Posterior cingulate gyrus (tissue), 11 donors: ENCODE measurements at places on chromosomes 2 and 18.

- no peak for DNase-seq
Observed at GRCh38 chr2:205998583-205998982, 87.4 kb downstream of the INO80D start.

- no peak for DNase-seq
Observed at GRCh38 chr2:72605836-72606442, 219.9 kb downstream of the EXOC6B start.

- DNase-seq = no peak
Observed at GRCh38 chr18:73880387-73880786, 267.2 kb downstream of the FBXO15 start.

DNA sequence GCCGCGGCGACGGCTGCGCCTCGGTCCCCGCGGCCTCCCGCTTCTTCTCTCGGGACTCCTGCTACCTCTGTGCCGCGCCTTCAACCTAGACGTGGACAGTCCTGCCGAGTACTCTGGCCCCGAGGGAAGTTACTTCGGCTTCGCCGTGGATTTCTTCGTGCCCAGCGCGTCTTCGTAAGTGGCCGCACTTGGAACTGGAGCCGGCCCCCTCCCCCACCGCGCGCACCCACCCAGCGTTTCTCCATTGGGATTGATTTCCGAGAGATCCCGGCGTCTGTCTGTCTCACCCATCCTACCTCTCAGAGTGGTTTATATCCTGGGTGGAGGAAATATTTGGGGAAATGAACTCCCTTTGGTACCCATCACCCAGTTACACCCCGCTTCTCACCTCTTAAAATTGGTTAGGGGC, 498 bp downstream of the ITGAV start:
- peak; percentile 80 for DNase-seq

- DNase-seq = no peak
Observed at GRCh38 chr2:46643493-46643892, 164.1 kb downstream of the TMEM247 start.

- no peak for DNase-seq
Observed at GRCh38 chr2:132979339-132980093, 309.5 kb upstream of the LYPD1 start.

DNA sequence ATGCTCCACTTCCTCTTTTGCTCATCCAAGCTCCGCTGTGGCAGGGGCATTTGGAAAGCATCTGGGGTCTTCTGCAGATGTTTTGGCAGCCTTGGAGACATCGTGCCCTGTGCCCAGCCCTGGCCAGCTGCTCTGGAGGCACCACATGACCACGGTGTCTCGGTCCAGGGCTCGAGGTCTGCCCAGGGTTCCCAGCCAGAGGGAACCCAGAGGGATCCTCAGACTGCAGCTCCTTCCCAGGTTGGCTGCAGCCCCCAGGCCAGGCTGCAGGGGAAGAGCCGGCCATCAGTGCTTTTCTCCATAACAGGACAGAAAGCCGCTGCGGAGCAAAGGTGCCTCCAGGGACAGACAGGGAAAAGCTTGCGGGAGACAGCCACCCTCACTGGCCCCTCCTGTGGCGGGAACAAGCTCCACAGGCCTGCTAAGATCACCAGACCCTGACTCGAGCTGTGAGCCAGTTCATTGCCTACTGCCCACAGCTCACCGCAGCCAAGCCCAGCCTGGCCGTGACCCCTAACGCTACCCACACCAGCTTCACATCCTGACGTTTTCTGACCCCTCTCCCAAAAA, 74.7 kb downstream of the SMAD7 start:
- DNase-seq = no peak

GRCh38 chr2:101718993-101719571, 21.6 kb downstream of the MAP4K4 start:
- DNase-seq = no peak

GRCh38 chr2:46715541-46715940, 200.1 kb downstream of the MCFD2 start:
- DNase-seq = no peak

DNA sequence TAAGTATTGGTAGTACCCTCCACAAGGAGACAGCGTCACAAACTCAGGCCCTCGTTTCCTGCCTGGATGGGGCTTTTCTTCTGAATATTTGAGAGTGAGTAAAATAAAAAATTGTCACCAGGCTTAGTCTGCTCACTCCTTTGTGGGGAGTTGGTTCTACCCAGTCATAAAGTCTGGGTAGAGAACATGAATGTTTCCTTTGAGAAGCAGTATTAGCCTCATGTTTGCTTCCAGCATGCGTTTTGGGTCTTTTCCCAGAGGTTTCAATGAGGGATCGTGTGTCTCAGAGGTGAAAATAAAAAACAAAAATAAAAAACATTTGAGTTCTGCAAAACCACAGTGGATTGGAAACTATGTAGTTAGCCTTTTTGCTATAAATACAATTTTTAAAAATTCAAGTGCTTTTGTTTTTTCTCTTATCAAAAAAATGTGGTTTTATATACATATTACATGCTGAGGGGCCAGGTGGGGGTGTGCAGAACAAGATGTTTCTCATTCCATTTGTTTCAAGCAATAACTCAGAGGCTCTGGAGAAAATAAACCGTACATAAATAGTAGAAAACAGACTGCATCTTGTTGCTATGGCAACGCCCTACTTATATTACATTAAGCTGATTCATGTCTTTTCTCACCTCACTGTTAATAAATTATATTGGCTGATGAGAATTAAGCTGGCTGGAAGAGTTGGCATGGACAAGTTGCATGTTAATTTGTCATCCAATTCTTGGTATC, 225.4 kb upstream of the FBXO11 start:
- DNase-seq = peak; percentile 57

- no peak for DNase-seq
Observed at GRCh38 chr2:121266543-121267106, 18.4 kb downstream of the TFCP2L1 start.

DNA sequence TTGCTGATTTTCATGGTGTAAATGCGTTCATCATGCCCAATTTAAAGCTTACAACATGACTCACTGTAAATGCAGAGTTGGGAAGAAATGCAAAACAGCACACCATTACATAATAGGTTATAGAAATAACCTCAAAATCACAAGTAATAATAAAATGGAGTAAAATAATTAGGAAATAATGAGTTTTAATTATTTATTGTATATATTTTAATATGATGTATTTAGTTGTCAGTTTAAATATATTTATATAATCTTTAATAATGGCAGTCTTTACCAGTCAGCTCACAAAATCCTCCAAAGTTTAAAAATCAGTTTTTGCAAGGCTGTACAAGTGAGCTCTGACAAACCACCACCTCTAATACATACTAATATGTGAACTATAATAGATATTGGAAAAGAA, 180.2 kb downstream of the RND3 start:
- DNase-seq = no peak

DNA sequence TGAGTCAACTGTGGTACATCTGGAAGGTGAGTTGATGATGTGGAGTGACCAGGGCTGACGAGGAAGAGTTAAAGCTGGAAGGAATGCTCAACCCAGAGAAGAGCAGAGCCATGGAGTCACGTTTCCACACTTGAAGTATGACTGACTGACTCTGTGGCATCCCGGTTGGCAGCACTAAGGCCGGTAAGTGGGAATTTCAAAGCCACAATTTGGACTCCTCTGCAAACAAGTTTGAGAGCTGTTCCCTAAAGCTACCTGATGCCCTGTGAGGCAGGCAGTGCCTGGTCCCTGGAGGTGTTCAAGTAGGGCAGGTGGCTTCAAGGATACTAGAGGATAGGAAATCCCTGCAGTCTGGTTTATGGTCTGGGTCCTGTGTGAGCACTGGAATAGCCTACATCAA, 69.3 kb upstream of the ITGB6 start:
- no peak for DNase-seq

- DNase-seq = no peak
Observed at GRCh38 chr2:105396254-105397024, 2.4 kb downstream of the FHL2 start.

DNA sequence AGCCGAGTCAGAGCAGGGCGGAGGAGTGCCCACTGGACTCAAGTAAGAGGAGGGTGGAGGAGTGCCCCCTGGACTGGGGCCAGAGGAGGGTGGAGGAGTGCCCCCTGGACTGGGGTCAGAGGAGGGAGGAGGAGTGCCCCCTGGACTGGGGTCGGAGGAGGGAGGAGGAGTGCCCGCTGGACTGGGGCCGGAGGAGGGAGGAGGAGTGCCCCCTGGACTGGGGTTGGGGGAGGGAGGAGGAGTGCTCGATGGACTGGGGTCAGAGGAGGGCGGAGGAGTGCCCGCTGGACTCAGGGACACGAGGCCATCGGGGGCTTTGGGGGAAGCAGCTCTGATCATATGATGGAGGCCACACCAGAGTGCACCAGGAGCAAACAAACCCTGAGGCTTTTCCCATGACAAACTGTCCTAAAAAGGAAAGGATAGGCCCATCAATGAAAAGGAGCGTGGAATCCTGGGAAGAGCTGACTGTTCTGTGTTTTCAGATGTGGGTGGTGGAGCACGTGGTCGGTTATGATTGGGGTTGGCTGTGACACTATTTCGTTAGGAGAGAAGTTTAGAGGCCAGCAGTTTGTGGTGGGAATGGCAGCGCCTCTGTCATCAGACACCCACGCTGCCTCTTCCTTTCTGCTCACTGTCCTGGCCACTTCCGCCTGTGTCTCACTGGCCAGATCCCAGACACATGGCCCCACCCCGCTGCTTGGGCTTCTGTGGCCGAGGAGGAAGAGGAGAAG, 24.5 kb upstream of the HPCAL1 start:
- no peak for DNase-seq

DNA sequence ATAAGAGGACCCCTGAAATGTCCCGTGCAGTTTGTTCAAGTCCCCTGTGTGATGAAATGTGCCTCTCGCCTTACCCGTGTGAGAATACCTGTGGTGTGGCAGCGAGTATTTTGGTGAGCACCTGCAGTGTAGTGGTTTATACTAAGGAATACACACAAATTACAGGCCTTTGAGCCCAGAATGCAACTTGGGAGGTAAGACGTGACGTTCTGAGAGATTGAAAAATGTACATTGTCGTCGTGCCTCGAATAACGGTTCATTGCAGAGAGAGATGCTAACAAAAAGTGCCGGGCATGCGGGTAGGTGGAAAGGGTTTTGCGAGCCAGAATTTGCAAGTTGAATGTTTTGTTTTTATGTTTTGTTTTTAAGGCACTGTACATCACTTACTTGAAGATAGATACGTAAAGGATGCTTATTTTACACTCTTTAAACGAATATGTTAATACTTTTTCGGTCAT, 867 bp downstream of the RBBP8 start:
- no peak for DNase-seq

DNA sequence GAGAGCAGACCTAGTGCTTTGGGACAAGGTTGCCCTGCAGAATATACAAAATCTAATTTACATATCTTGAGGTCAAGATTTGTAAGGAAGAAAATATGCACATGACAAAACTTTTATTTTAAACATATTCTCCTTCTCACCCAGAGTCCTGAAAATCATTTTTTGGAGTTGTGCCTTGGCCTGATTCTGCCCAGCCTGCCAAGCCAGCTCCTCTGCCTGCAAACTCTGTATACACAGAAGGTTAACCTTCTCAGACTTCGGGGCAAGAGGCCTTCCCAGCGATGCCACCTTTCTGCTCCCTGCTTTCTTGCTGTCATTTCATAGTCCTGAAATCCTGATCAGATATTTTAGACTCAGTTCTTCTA, 95.8 kb upstream of the CAVIN2 start:
- peak; percentile 58 for DNase-seq

DNA sequence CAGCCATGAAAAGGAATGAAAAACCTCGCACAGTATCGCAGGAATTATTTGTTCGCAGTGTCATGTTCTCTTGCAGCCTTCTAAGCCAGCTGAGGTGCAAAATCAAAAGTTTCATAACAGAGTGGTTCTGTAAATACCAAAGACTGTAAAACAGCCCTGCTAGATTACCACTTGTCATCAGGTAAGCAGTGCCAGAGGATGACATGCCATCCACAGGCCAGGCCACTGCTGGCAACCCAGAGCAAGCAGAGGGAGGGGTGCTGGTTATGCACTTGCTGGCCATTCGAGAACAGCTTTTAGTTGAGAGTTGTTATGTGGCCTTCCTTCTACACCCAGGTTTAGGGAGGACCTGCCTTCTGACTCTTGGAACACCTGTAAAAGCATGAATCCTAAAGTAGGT, 114.3 kb upstream of the MGAT5 start:
- no peak for DNase-seq

GRCh38 chr2:178844269-178844668, 37.0 kb upstream of the TTN start:
- no peak for DNase-seq
